Fibroblast of skin of right biceps (primary cell): ENCODE measurements at places on chromosomes 16 and 17.

- peak; percentile 99 for DNase-seq
Measured at GRCh38 chr16:80938004-80938878, 68.4 kb downstream of the CMC2 start.

GRCh38 chr17:50129728-50130558, at the start of gene SAMD14:
TSS of gene SAMD14 (minus strand) at chr17:50130160. CDS start at chr17:50124959, 5,201 bp downstream.
- DNase-seq: peak; percentile 67

DNA sequence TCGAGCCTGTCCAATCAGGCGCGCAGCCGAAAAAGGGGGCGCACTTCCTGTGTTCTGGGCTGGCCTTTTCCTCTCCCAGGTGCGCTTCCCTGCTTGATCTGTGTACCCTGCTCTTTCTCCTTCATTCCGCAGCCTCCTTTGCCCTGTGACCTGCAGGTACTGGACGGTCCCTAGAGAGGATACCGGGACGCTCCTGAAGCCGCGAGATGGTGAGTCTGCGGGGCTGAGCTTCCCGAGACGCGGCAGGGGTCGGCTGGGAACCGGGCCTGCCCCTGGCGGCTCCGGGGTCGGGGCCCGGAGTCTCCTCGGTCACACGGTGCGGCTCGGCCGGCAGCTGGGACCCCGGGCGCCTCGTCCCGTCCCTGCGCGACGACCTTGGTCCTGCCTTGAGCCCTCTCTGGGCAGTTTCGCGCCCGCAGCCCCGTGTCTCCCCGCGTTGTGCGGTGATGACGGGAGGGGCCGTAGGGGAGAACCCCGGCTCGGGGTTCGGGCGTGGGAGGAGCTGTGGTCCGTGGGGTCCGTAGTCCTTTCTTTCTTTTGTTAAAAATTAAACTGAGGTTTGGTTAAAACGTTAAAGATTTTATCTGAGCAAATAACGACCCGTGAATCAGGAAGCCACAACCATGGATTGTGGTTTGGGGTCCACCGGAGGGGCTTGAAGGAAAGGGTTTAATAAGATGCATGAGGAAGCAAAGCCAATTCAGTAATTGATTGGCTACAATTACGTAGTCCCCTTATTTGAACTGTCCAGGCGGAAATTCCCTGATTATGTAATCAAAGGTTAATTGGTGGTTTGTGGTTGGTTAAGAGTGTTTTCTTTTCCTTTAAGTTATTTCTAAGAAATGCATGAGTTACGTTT, 172.8 kb upstream of the ZNF267 start:
- peak; percentile 65 for DNase-seq

- peak; percentile 38 for DNase-seq
Measured at GRCh38 chr16:50737420-50737959, 4.4 kb upstream of the CYLD start.

GRCh38 chr17:44076716-44077594, 6.4 kb downstream of the G6PC3 start:
- DNase-seq: no peak

DNA sequence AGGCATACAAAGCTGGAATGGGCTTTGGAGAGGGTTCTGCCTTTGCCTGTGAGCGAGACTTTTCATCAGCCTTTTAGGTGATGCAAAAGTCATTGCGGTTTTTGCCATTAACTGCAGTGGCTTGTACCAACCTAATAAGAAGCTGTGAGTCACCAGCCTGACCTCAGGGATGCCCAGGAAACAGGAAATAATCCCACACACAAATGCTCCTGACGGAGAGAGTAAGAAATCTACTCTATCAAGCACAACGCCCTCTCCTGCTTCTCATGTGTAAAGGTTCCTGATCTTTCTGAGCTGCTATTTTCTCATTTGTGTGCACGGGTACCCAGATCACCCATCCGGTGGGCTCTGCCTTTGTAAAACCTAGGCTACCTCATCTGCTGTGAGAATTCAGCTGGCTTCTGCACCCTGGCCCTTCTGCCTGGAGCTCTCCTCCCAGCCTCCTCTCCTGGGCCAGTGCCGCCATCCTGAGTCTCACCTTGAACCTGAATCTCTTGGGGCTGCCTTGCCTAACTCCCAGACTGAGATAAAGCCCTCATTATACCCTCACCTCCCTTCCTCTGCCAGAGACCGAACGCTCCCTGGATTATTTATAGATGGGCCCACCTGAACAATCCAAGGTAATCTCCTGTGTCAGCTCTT, 299.7 kb downstream of the C16orf95 start:
- DNase-seq: peak; percentile 91

DNA sequence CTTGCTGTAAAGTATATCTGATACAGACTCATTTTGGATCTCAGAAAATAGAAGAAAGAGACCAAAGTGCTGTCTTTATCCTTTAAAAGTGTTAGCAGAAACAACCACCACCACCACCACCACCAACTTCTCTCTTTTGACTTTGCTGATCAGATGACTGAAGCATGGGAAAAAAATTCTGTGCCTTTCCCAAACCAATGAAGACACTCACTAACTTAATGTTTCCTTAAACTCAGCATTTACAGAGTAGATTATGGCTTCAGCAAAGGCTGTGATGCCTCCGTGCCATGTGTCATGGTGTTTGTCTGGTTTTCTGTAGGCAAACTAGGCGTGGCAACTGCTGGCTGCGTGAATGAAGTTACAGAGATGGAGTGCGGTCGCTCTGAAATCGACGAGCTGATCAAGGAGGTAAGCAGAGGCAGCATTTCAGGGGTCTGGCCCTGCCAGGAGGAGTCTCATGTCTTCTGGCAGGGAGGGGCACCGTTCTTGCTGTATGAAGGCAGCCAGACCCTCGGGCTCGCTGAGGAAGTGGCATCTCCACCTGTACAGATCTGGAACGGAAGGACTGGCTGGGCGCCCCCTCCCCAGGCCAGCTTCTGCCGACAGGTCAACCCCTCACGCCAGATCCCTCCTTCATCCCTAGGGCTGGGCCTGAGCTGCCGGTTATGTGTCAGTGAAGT, 12.4 kb downstream of the IRF8 start:
- no peak for DNase-seq

DNA sequence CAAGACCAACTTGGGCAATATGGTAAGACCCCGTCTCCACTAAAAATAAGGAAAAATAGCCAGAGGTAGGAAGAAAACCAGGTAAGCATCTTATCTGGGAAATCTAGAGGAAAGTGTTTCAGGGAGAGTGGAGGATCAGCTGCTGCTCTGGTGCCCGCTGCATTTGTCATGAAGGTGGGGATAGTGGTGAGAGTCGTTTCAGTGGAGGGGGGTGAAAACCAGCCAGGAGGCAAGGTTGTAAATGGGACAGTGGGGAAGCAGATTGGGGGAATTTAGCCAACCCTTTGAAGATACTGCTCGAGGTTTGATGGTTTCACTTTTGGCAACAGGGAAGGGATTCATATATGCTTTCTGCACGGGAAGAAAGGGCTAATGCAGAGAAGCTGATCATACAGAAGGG, 8.8 kb downstream of the DCTPP1 start:
- DNase-seq: no peak

DNA sequence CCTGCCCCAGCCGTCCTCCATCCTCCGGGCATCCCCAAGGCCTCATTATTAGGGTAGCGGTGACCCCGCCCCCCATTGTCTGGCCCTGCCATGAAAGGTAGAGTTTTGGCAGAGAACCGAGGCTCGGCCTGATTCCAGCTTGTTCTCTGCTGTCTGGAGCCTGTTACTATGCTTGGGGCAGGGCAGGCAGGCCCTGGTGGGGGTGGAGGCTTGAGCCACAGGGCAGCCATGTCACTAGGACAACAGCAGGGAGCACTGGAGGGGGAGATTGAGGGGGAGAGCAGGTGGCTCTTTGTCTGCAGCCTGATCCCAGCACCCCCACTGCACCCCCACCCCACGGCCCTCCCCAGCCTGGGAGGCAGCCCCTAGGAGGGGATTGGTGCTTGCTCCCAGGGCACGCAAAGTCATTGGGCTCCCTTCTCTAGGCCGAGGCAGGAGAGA, 15.4 kb downstream of the RHBDL3 start:
- DNase-seq: no peak

GRCh38 chr16:70269471-70269870, 17.7 kb upstream of the EXOSC6 start:
- no peak for DNase-seq

DNA sequence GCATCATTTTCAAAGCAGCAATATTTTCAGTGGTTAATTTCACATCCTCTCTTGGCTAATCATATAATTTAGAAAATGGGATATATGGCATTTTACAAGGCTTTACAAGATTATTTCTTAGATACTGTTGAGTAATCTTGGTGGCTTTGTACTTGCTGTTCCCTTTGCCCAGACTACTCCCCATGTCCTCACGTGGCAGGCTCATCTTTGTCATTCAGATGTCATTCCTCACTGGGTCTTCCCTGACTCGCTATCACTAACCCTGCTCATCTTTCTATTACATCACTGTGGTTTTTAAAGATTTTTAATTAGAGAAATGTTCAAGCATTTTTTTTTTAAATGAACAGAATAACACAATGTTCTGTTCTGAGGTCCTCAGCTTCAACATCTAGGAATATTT, 240.0 kb upstream of the IRX5 start:
- DNase-seq: no peak

GRCh38 chr17:47945080-47945479, 3.7 kb downstream of the PNPO start:
- no peak for DNase-seq

DNA sequence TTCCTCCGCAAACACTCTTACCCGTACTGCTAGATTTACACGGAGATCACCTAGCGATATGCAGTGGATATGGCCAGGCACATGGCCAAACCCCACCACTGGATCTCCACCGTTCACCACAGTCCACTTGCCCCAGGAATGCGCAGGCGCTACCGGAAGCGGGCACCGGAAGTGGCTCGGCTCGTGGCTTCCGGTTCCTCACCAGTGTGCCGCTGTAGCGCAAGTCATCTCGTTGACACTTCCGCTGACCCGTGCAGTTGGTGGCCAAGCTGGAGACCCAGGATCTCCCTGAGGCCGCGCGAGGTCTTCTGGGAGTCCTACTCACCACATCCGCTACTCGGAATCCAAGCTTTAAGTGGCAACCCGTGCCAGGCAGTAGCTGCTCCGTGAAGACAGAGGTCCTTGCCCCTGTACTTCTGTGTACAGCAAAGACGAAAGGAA, 11.5 kb downstream of the ZNF597 start:
- DNase-seq: peak; percentile 67

DNA sequence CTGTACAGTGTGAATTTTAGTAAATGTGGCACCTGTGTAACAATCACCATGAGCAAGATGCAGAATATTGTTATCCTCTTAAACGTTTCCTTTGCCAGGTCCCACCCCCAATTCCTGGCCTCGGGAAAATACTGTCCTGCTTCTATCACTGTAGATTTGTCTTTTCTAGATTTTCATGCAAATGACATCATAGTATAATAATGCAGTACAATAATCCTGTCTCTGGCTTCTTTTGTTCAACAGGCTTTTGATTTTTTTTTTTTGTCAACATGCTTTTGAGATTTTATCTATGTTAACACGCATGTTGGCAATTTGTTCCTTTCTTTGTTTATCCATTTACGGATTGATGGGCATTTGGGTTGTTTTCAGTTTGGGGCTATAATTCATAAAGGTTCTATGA, 20.4 kb upstream of the HEATR3 start:
- no peak for DNase-seq

DNA sequence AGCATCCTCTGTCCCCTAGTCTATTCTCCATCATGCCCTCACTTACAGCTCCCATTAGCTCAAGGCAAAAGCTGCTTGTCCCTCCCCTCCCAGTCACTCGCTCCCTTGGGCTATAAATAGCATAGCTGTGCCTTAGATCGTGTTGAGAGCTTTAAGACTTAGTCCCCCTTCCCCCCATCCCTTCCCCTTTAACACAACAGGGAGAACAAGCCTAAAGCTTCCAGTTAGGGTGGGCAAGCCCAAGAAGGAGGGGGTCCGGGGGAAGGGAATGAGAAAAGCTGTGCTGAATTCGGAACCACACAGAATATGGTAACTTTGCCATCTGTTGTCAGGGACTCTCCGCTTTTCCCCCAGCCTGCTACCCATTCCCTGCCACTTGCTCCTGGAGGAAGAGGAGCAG, 4.9 kb upstream of the HIGD1B start:
- DNase-seq: peak; percentile 48
